GM12864 (cell line): ENCODE measurements at places on chromosomes 12 and 14.
A peak's percentile ranks its signal among the peaks of the same experiment; 100 is the strongest.

DNA sequence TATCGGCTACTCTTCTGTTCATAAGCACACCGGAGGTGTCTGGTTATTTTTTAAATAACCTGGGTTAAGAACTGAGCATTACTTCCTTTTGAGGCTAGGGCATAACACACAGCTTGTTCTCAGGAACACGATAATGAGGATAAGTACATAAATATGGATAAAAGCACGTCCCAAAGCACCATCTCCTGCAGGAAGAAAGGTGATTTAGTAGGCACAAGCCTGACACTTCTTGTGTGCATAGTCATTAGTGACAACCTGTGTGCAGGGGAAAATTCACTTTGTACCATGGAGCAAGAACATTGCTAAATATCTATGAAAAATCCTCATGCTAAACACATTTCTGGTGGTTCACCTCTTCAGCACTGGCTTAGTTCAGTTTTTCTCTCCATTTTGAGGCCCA lies 166.5 kb downstream of the SNAPC1 start:
- no peak for DNase-seq

DNA sequence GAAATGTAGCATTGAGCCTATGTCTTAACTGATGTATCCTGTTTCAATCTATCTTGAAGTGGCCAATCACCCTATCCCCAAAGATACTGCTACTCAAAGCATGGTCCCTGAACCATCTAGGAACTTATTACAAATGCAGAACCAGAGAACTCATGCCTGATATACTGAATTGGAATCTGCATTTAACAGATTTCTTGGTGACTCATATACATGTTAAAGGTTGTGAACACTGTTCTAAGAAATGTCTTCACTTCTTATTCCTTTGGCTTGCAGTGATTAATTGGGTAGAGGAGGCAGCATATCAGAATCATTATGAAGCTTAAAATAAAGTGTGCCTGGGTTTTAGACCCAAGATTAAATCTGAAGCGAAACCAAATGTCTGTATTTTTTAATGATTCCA lies 795.6 kb downstream of the DIO2 start:
- no peak for DNase-seq

- DNase-seq, result no peak
Measured at GRCh38 chr12:107196681-107197080, 103.3 kb upstream of the CRY1 start.

GRCh38 chr12:108967869-108968540 lies 52.9 kb downstream of the SVOP start:
- DNase-seq, result no peak

DNA sequence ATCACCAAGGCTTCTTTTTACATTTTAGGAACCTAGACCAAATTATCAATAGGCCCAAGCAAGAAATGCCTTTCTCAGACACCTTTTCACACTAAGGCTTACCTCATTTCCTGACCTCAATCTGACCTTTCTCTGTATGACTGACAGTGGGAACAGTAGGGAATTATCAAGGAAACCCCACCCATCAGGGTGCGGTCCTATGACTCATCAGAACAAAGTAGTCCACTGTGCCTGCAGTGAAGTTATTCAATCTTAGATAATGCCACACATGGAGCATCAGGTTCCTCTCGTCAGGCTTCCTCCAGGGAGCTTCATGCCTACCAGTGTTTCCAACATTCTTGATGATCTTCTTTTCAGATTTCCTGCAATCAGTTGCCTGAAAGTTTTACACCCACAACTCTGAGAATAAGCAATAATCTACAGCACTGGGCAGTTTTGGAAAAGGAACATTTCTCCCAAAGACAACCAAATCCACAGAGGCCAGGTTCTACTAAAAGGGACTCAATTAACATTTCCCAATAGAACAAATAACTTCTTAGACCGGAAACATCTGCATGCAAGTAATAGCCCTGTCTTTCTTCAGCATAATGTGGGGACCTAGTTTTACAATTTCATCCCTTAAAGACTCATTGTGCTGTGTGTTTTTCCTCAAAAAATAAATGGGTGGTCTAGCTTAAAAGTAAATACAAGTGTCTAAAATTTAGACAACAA lies 35.9 kb upstream of the TMTC2 start:
- DNase-seq, result peak; percentile 30

DNA sequence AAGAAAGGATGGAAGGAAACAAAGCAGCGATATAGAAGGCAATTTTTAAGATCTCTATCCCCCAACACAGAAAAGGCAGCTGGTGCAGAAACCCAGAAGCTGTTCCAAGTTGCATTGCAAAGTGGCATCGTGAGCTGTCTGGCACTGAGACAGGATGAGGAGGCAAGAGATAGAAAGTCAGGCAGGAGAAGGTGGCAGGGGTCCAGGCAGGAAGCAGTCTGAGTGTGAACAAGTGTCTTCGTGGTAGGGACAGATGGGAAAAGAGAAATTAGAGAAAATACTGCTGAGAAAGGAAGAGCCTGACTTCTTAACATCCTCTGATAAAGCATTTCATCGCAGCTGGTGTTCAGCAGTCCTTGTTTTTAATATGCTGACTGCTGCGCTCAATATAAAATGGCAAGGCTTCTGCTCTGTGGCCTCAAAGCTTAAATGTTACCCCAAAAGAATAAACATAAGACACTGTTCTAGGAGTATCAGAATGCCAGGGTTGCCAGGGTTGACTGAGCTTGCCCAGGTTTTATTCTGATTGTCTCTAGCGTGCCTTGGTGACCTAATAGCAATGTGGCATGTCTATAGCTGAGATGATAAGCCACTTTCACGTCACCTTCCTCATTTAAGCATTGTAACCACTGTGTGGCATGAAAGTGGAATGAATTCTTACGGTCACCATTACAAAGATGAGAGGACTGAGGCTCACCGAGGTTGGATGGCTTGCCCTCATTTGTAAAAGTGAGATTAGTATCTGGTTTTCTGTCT lies 397.6 kb downstream of the NUAK1 start:
- no peak for DNase-seq

GRCh38 chr14:23626946-23627345 lies 9.2 kb upstream of the DHRS2 start:
- no peak for DNase-seq

DNA sequence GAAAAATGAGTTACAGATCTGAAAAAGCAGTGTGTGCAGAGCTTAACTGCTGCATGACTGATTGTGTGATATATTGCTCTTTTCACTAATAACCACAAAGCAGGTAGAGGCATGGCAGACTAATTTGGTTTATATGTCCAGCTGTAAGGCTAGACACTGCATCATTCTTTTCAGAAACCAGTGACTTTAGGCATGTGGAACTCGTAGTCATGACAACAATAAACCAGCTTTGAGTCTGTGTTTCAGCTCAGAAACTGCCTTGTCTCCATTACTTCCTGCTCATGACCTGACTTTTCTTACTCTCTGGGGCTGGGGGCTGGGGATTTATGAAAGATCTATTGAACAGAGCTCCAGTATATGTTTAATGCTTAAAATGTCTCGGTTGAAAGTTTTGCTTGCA lies 146.8 kb upstream of the LRIG3 start:
- DNase-seq, result no peak

GRCh38 chr14:64266239-64266638 lies 27.9 kb downstream of the ESR2 start:
- peak; percentile 3 for DNase-seq

DNA sequence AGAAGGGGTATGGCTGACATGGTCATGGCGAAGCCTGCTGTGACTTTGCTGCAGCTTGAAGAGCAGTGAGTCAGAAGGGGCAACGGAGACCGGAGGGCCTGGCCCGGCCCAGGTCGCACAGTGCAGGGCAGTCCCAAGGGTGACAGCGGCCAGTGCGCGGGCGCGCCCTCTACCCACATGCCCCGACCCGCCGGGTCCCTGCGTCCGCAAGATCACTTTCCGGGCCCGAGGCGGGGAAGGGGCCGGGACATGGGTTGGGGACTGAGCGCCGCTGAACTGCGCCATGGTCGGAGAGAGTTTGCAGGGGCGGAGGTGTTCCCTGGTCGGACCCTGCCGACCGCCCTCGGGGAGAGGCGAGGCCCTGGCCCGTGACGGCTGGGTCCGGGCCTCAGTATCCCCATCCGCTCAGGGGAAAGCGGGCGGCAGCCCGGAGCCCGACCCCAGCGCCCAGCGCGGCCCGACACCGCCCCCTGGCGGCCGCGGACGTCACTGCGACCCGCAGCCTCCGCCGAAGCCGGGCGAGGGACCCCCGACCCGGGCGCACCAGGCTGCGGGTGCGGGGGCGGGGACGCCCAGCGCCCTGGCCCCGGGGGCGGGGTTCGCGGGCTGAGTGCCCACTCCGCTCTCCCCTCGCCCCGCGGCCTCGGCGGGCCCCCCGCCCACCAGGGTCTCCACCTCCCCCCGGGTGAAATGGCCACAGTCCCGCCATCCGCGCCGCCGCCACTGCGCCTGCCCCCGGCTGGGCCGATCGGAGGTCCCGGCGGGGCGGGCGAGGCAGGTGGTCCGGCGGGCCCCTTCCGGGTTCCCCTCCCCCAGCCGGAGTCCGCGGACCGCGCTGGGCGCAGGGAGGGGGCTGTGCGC lies 7.2 kb upstream of the ANKRD9 start:
- DNase-seq, result no peak

DNA sequence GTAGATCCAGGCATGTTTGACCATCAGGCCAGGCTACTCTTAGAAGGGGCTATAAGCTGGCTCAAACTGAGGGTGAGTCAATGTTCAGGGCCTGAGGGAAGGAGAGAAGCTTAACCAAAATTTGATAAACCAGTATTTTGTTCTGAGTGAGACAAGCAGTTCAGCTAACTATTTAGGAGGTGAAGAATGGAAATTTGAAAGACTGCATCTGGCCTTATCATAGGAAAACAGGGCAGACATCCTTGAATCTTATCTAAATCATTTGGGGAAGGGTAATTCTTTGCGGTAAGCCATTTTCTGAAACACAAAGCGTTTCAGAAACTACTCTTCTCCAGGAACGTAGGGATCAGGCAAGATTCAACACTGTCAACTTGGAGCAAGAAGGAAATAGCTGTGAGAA lies 447.2 kb downstream of the SOX5 start:
- no peak for DNase-seq

GRCh38 chr12:120353556-120354317 lies 15.2 kb downstream of the MSI1 start:
- DNase-seq, result no peak

- DNase-seq, result no peak
Measured at GRCh38 chr12:22322091-22322490, 12.4 kb downstream of the ST8SIA1 start.

DNA sequence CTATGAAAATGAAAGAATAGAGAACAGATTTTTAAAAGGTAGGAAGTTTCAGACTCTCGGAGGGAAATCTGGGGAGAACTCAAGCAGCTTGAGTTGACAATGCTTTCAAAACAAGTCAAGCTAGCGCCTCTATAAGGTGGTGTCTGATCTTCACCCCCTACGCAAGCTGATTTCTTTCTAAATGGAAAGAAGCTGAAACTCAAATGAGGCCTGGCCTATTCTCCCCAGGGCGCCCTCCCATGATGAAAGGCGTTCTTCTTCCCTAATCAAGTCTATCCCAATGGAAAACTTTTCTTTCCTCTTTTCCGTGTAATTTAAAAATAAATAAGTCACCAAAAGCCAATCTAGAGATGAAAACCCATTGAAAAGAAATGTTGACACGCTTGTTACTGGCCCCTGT lies 20.6 kb downstream of the PTHLH start:
- no peak for DNase-seq

DNA sequence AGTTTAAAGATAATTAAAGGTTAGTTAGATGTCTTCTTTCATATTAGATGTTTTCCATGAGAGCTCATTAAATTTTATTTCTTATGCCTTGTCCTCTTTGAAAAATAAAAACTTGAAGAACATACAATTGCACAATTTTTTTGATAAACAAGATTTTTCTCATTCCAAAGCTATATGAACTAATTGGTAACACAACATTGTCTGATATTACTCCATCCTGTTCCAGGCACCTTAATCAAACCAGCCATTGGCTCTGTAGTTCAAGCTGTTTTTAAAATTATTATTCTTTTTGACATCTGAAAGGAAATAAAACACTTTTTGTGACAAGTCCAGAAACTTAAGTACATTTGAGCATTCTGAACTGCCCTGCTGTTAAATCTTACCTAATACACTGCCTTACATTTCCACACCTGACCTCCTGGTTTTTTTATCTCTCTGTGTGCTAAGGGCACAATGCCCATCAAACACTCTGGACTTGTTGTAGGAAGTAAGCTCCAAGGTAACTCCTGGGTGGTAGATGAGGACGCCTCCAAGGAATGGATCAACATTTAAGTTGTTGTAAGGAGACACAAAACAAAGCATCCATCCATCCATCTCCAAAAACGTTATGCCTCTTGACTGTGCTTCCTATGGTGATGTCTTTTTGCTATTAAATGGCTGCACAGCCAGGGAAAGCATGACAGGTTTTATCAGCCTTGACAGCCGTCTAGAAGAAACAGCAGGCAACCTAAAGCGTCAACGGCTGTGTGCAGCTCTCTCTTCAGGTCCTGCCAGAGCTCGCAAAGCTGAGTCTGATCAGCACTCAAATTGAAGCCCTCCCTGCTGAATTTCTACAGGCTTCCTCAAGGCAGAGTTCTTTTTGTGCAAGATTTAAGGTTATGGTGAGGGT lies 449.9 kb upstream of the FLRT2 start:
- DNase-seq, result no peak

- DNase-seq, result peak; percentile 29
Measured at GRCh38 chr14:22071006-22071405, 397.4 kb upstream of the OR4E1 start.

DNA sequence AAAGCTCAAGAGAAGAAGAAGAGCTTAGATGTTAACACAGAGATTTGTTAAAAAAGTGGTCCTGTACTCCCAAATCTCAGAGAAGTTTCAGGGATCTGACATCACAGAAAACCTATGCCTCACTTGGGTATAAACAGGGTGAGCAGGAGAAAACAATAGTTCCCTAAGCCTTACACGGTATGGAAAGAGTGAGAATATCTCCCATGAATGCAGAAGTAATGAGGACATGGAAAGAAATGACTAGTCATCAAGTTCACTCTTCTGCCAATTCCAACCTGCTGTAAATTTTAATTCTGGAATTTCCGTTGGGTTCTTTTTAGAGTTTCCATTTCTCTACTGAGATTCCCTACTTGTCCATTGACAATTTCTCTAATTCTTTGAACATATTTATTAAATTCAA lies 6.2 kb upstream of the PTGER2 start:
- no peak for DNase-seq

DNA sequence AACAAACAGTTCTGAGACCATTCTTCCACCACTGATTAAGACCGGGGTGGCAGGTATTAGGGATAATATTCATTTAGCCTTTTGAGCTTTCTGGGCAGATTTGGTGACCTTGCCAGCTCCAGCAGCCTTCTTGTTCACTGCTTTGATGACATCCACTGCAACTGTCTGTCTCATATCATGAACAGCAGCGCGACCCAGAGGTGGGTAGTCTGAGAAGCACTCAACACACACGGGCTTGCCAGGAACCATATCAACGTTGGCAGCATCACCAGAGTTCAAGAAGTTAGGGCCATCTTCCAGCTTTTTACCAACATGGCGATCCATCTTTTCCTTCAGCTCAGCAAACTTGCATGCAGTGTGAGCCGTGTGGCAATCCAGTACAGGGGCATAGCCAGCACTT lies 16.9 kb downstream of the AEBP2 start:
- DNase-seq, result no peak
